ENCODE measurements at places on chromosomes 5 and 9.
A peak's percentile ranks its signal among the peaks of the same experiment; 100 is the strongest.

- no peak for DNase-seq
Observed at GRCh38 chr5:147997486-147997885, 66.3 kb upstream of the SPINK5 start.

- DNase-seq = no peak
Observed at GRCh38 chr9:98173181-98173580, 19.3 kb downstream of the CORO2A start.

GRCh38 chr9:89715318-89715858 lies 110.6 kb downstream of the GADD45G start:
- DNase-seq = no peak

GRCh38 chr5:154945695-154946301 lies 4.9 kb downstream of the MRPL22 start:
- DNase-seq = no peak

- no peak for DNase-seq
Observed at GRCh38 chr5:162931501-162931900, 505.9 kb upstream of the CCNG1 start.

DNA sequence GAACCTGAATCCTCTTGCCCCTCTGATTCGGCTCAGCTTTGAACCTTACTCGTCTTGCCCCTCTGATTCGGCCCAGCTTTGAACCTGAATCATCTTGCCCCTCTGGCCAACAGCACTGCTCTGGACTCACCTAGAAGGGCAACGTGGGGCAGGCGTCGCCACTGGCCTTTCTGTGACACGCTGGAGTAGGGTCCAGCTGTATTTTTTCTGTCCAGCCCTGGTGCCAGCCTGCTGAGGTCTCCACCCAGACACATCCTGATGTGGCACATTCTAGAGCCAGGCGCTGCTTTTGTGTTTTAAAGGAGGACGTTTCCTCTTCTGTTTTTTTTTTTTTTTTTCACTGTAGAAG lies 15.2 kb upstream of the CPEB4 start:
- DNase-seq = no peak

- no peak for DNase-seq
Observed at GRCh38 chr5:157554179-157555036, 21.2 kb downstream of the ADAM19 start.

- DNase-seq = peak; percentile 13
Observed at GRCh38 chr5:153974131-153974812, 64.4 kb downstream of the FAM114A2 start.

GRCh38 chr9:7639471-7639870 lies 160.1 kb downstream of the DMAC1 start:
- DNase-seq = no peak

DNA sequence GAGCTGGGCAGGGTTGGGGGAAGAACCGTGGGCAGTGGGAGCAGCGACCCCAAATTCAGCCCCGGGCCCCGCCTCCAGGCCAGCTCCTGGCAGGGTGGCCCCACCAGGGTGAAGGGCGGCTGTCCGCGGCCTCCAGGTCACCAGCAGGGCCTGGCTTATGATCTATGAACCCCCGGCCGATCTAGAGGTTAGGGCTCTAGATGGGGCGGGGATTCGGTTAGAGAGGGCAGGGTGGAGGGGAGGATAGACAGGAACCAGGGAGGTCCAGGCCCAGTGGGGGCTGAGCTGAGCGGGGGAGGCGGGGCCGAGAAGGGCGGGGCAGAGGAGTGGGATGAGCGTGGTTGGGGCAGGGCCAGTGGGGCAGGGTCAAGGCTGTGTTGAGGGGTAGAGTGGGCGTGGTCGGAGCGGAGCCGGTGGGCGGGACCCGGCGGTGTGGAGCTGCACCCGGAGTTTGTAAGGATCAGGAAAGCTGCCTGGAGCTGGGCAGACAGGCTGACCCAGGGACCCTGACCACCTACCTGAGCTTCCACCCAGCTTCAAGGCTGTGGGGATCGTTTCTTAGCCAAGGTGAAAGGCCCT lies 29.3 kb upstream of the OBP2B start:
- peak; percentile 32 for DNase-seq

DNA sequence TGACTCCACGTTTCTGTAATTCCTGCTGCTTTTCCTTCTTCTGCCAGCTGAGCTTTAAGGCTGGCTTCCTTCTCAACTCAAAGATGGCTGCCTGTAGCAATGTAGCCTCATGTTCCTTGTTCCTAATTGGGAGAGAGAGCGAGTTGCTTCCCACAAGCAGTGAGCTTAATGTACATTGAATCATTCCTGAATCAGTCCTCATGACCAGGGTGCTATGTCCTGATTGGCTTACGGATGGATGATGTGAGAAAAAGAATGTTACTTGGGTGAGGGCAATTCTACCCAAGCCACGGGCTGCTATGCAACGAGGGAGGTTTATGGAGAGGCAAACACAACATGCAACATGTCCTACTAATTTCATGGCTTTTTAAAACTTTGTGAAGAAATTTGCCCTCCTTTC lies 356.2 kb downstream of the RASEF start:
- no peak for DNase-seq

DNA sequence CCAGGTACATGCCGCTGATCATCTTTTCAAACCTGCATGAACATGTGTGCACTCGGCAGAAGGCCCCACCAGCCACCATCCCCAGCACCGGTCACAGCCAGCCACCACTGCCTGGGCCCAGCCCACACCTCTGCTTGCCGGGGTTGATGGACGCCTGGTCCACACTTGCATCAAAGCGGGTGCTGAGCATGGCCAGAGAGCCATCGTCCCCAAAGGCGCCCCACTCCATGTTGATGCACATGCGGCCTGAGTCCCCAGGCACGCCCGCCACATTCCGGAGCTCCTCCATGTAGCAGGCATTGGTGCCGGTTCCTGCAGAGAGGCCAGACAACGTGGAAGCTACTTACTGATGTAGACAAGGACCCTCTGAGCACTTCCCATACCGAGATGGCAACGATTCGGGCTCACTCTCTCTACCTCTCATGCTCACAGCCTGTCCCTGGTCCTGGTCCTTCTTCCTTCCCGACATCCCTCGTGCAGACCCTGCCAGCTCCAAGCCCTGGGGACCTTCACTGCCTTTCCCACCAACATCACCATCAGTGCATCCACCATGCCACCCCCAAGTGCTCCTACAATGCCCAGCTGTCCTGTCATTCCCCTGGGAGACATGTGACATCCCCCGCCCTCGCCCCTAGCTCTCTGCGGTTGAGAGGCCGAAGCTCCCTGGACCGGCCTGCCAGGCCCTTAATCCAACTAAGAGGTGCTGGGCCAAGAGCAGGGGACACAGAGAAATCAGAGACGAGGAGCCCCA lies 17.2 kb downstream of the HK3 start:
- DNase-seq = no peak

DNA sequence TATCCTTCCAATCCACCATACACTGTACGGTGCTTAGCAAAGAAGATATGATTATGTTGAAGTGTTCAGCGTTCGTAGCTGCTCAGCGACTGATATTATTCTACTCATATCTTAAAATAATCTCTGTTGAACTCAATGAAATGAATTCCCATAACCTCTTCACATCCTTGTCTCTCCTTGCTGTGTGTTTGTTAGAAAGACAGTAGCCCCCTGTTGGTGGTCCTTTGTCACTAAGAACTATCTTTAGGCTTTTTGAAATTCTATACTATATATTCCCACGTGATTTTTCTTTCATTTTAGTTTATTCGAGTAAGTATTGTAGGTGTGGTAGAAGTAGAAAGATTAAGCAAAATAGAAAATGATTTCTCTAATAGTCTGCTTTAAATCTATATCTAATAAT lies 762.8 kb upstream of the WWC1 start:
- DNase-seq = no peak

- DNase-seq = no peak
Observed at GRCh38 chr5:113054899-113055298, 78.3 kb downstream of the DCP2 start.

DNA sequence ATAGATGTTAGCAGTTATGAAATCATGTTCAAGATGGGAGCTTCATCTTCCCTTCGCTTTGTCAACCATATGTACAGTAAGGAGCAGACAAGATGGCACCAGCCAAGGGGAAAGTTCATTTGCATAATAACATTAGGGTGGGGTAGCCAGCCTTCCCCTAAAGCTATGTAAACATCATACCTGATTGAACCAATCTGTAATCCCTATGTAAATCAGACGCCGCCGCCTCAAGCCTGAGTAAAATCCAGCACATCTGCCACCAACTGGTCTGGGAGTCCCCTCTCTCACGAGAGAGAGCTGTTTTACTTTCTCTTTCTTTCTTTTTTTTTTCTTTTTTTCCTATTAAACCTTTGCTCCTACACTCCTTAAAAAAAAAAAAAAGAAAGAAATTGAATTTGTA lies 30.8 kb upstream of the REEP2 start:
- peak; percentile 8 for DNase-seq

DNA sequence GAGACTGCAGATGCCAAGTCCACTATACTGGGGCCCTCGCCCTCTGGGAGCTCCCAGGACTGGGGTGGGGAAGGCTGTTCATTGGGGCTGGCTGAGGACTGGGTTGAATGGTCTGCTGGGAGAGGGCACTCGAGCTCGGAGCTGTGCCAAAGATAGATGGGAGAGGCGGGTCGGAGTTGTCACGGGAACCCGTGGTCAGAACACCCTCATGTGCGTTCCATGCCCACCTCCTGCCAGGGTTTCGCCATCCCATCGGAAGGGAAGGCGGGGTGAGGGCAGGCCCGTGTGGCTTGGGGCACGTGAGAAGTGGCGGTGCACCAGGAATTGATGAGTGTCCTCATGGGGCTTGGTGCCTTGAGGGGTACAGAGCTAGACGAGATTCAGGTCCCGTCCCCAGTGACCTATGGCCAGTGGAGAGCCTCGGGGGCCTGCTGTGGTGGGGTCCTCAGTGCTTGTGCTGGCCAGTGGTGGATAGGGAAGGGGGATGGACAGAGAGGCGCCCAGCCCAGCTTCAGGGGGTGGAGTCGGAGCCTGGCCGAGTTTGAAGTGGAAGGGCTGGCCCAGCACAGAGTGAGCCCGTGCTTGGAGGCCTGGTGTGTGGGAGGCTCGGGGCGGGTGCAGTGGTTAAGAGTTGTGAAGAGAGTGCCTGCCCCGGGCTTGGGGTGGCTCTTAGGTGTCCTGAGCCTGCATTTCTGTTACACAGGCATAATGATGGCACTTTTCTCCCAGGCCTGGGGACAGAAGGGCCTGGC lies 4.3 kb downstream of the CACFD1 start:
- no peak for DNase-seq

- no peak for DNase-seq
Observed at GRCh38 chr9:112248722-112249121, 73.6 kb upstream of the SUSD1 start.

GRCh38 chr9:84670138-84671041 lies 861 bp downstream of the NTRK2 start:
- peak; percentile 2 for DNase-seq
